NCI-H526 treated with DMSO at 0.1 percent for 48 hours (cell line): ENCODE measurements at places on chromosomes 4 and X.

- DNase-seq = no peak
These were observed 71.0 kb downstream of the DDX60L start for GRCh38 chr4:168409089-168409801.

DNA sequence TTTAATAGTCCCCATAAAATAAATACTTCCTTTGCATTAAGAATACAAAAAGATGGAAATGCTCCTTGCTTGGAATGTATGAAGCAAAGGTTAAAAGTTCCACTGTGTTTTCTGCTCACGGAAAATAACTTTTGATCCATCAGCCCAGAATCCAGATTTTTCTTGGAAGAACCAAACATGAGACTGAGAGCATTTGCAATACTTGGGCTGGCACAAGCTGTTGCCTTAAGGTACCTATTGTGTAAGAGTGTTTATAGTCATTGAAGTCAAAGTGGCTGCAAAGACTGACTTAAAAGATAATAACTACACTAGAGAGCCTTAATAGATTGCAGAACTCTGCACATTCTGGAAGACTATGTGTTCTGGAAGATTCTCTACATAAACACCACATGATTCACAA, 281.4 kb downstream of the RAB28 start:
- no peak for DNase-seq

GRCh38 chr4:157048248-157048647, 27.7 kb upstream of the GLRB start:
- no peak for DNase-seq

DNA sequence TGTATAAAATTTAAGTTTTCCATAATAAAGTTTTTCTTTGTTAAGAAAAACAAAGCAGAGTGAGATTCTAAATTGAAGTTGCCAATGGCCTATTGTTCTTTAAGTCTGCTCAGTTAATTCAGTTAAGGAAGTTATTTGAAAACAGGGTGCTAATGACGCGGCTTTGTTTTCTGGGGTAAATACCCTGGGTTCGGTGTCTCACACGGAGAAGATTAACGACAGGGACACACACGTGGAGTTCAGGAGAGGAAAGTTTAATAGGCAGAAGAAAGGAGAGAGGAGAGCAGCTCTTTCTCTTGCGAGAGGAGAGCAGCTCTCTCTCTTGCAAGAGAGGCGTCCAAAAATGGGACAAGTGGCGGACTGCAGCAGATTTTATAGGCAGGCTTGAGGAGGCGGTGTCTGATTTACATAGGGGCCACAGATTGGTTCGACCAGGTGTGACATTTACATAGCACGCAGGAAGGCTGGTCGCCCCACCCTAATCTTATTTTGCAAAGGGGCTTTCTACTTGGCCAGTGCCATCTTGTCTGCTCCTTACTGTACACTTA, 9.6 kb downstream of the CA5B start:
- DNase-seq = no peak

DNA sequence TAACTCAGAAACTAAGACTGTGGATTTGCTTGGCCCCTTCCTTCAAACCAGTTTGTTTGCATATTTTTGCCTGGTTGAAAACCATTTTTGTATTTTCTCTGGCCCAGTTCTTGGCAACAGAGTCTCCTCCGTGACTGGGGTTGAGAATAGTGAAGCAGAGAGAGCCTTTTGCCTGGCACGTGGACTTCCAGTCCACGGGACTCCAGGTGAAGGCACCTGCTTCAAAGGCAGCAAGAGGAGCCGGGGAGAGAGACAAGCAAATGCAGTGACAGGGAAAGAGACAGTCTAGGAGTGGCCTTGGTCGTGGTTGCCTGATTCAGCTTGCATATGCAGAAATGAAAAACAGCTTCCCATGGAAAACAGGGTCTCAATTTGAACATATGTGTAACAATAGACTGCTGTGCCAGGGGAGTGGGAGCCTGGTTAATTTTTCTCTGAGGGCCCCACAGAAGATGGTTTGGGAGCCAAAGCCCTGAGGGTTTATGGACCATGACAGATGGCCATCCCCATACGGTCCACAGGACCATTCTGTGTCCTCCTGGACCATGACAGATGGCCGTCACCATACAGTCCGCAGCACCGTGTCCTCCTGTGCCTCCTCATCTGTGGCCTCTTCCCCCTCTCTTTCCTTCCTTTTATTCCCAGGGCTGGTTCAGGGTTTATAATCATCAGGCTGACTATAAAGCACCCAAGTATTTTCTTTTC, 272.2 kb upstream of the RASGEF1B start:
- no peak for DNase-seq

GRCh38 chrX:152537373-152537772, 86.3 kb upstream of the GABRA3 start:
- DNase-seq = peak; percentile 70

DNA sequence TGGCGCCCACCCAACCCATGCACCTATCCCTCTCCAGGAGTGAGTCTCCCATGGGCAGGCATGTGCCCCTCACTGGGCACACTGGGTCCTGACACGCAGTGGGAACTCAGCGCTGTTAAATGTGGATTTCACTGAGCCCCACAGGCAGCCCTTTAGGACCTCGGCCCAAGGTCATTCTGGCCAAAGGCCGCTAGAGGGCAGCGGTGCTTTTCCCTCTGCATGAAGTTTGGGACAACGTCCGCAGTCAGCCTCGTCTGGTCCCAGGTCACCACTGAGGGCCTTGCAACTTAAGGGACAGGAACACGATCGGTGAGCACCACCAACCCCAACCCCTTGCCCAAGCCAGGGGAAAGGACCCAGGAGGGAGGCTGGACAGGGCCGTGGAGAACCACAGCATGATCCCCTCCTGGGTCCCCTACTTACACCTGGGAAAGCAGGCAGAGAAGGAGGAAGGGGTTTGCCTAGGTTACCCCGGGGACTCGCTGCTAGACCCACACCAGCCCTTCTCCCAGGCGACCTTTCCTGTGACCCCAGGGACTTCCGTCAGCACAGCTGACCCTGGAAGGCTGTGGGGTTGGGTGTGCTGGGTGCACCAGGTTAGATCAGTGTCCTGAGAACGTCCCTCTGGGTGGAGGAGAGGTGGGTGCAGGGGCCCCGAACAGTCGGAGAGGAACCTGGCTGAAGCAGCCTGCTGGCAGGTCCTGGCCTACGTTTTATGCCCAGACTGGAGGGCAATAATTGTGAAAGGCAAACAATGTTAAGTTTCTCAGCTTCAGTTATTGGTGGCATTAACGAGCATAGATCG, 24.0 kb downstream of the CYTL1 start:
- DNase-seq = peak; percentile 68

GRCh38 chr4:6926681-6927478, 17.3 kb downstream of the TBC1D14 start:
- no peak for DNase-seq

DNA sequence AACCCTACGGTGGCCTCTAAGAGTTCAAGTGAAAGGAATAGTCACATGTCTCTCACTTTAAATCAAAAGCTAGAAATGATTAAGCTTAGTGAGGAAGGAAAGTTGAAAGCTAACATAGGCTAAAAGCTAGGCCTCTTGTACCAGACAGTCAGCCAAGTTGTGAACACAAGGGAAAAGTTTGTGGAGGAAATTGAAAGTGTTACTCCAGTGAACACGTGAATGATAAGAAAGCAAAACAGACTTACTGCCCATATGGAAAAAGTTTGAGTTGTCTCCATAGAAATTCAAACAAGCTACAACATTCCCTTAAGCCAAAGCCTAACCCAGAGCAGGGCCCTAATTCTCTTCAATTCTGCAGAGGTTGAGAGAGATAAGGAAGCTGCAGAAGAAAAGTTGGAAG, 51.5 kb upstream of the RAB9B start:
- no peak for DNase-seq

- DNase-seq = no peak
These were observed 5.5 kb downstream of the ELMOD2 start for GRCh38 chr4:140529434-140529833.
